ENCODE measurements at places on chromosomes 4 and X.

- no peak for DNase-seq
Measured at GRCh38 chr4:151100531-151100930, 1.1 kb downstream of the RPS3A start.

DNA sequence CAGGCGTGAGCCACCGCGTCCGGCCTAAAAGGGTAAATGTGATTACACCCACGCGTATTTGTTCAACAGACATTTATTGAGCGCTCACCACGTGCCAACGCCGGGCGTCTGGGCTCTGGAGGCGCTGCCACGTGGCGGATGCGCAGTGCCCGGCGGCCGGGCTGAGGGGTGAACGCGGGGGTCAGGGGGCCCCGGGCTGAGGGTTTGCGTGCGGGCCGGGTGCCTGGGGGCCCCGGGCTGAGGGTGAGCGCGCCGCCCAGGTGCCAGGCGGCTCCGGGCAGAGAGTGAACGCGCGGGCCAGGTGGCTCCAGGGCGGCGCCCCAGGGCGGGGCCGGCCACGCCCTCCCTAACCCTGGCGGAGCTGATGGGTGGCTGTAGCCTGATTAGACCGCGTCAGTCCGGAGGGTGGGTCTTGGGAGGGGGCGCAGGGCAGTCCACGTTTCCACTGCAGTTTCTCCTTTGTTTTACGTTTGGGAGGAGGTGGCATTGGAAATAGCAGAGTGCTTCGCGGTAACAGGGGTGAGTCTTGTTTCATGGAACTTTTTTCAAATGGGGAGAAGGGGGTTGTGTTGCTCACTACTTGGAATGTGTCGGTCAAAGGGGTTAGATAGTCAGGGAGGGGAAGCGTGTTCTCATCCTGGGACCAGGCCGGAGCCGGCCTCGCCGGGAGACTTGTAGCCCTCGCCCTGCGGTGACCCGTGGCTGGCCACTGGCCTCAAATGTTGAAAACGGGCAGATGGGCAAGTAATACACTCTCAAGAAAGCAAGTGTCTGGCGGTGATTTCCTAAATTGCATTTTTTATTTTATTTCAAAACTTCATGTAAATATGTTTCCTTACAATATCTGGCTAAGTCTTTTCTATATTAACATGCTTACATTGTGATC lies at the start of gene ZFP42:
ZFP42 (plus strand) TSS at position 450 of the 886 bp plus-strand sequence. CDS start 7,037 bp downstream, outside the sequence.
- no peak for DNase-seq

- DNase-seq: no peak
Measured at GRCh38 chr4:174210354-174210753, 73.1 kb downstream of the FBXO8 start.

GRCh38 chr4:182252220-182252619 lies 9.0 kb downstream of the TENM3 start:
- no peak for DNase-seq

DNA sequence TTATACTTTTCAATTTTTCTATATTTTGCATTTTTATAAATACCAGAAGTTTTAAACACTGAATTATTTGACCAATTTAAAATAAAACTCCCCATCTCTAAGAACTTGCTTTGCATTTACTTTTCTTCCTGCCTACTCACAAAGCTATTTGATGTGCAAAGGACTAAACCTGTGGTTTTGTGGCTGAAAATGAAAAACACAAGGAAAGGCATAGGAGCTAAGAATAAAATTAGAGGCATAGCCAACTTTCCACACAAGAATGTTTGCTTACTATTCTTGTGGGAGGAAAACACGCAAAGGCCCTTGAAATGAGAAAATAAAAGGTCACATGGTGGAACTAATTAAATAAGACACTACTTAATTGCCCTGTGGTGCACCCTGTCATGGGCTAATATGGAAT lies 221.2 kb downstream of the KLHL13 start:
- DNase-seq: no peak

GRCh38 chrX:43266487-43266886 lies 389.6 kb upstream of the MAOA start:
- no peak for DNase-seq

DNA sequence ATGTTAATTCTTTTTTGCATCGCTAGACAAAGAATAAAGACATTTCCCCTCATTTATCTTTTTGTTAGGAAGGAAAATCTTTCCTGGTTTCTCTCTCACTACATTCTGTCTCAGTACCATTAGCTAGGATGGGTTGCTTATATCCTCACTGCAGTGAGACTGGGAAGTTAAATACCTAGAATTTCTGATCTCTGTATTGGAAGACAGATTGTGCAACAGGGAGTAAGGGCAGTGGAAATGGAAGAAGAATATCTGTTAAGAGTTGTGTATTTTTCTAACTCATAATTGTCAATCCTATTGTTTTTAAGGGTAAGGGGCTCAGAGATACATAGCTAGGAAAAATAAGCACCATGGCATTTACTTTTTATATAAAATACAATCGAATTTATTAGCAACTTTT lies 19.6 kb downstream of the PTPN13 start:
- no peak for DNase-seq

DNA sequence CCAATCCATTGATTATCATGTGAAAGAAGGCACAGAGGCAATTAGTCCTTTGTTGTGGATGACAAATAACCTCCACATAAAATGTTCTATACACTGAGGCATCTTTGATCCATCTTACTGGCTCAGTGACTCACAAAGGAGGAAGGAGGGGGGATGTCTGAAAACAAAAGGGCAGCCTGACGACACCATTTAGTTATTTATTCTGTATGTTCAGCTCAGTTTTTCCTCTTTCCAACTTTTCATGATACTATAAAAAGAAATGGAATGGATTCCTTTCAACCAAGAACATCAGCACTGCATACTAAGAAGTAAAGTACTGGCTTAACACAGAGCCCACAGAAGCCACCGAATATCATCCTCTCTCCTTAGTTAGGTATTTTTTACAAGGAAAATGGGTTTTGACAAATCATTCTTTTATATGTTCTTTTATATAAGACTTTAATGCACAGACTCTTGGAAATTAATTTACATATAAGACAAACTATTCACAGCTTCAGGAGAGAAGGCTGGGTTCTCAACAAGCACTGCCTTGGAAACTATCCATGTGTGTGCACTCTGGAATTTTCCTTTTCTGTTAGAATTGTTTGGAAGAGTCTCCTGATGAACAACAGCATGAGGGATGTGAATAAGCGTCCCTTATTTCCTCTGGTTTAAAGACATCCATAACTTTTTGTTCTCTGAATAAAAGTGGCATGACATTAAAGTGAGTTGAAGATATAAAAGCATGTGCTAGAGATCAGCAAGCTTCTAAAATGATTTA lies 135.6 kb downstream of the TSPAN5 start:
- no peak for DNase-seq

GRCh38 chr4:81350040-81350439 lies 121.7 kb downstream of the RASGEF1B start:
- no peak for DNase-seq

- DNase-seq: no peak
Measured at GRCh38 chrX:65688403-65688871, 21.0 kb downstream of the MSN start.

- DNase-seq: no peak
Measured at GRCh38 chrX:52425775-52426174, 57.0 kb downstream of the XAGE2 start.

- DNase-seq: no peak
Measured at GRCh38 chr4:7630568-7631287, 196.0 kb upstream of the PSAPL1 start.

DNA sequence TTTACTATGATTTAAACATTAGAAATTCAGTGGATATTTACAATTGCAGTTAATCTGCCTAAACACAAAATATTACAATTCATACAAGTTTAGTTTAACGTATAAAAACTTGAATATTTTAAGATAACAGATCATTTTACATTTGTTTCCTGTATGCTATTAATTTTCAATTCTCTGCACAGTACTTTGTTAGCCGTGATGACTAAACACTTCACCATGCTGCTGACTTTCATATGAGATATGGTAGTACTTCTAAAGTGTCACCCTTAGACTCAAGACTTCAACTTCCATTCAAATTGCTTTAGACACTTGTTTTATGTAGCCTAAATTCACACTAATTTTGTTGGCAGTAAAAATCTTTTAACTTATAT lies 1646.4 kb upstream of the ADGRL3 start:
- DNase-seq: no peak

GRCh38 chr4:174314770-174315169 lies 31.1 kb downstream of the CEP44 start:
- no peak for DNase-seq

DNA sequence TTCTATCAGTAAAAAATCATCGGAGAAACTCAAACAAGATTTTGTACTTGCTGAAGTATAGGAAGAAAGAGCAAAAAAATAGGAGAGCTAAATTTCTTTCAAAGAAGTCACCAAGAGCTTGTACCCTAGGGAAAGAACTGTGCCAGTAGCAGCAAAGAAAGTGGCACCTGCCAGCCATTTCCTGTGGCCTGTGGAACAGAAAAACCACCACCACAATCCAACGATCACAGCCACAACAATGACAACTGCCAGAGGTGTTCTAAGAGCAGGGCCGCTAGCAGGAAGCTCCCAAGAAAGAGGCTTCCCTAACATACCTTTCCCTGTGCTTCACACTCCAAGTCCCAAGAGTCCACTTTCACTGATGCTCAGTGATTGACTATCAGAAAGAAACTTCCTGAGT lies 266.1 kb upstream of the GPC4 start:
- DNase-seq: no peak

DNA sequence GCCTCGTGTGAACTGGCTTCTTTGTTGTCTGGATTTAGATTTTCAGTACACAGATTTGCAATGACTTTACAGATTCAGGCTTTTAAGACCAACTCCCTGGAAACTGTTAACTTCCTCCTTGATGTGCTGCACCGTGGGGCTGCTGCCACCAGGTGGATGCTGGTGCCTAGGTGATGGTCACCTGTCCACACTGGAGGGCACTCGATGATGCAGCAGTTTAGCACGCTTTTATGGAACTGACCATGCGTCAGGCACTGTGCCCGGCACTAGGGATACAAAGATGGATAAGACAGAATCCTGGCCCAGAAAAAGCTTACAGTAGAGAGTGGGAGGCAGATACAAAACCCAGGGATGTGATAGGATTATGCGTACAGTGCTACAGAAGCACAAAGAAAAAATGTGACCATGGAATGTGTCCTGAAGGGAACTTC lies 180.7 kb downstream of the CEP135 start:
- no peak for DNase-seq

GRCh38 chr4:180538384-180539057 lies 1704.7 kb upstream of the TENM3 start:
- no peak for DNase-seq

DNA sequence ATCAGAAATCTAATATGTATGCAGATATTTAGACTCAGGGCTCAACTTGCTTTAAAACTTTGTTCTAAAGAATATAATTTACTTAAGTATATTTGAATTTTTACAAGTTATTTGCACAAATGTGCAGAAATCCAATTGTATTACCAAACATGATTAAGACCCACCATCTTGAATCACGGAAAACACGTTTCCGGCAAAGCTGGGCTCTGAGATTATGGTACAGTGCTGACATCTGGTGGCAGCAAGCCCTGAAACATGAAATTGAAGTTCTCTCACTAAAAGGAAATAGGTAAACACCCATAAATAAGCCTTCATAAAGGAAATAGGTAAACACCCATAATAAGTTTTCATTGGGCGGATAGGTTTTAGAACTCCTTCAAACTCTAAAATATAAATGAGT lies 98.3 kb upstream of the MAOA start:
- no peak for DNase-seq

- no peak for DNase-seq
Measured at GRCh38 chr4:48205626-48206025, 64.0 kb downstream of the TEC start.

DNA sequence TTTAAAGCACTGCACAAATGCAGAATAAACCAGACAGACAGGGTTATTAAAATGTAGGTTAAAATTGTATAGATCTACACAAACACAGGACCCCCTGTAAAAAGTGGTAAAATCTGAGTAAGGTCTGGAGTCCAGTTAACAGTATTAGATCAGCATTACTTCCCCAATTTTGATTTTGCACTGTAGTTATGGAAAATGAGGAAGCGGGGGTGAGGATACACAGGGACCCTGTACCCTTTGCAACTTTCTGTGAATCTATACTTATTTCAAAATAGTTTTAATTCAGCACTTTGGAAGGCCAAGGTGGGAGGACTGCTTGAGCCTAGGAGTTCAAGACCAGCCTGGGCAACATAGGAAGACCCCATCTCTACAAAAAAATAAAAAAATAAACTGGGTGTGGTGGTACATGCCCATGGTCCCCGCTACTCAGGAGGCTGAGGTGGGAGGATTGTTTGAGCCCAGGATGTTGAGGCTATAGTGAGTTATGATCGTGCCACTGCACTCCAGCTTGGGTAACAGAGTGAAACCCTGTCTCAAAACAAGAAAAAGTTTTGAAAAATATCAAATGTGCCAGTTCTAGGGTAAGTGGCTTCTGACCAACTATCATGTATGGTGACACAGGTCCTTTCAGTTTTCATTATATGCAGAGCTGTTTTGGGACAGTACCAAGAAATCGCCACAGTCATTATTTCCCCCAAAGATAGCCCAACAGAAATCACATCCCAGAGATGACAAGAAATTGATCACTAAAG lies 17.7 kb downstream of the SEL1L3 start:
- no peak for DNase-seq

DNA sequence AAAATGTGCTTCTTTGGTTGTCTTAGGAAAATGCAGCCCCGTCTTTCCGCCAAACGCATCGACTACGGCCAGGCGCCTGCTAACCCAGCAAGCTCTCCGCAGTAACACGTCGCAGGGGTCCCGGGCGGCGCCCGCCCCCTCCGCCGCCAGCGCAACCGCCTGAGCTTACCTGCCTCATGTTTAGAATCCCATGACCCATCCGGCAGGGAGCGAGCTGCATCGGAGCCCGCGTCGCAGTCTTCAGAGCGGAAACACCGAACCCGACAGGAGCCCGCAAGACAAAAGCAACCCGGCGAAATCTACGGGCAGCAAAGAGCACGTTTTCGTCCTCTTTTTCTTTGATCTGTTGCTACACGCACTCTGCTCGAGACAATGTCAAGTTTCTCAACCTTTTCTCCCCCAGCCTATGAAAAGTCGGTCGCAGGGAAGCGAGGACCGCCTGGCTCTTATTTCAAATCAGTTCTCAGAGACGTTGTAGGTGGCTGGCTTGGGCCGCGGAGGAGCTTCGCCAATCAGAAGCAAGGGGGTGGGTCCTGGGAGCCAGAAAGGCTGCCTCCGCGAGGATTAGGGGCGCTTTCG lies at the start of gene MID1:
MID1 (minus strand) TSS at position 465 of the 579 bp plus-strand sequence. CDS start 53,038 bp downstream, outside the sequence.
- DNase-seq: no peak

GRCh38 chr4:110742143-110742542 lies 119.3 kb upstream of the PITX2 start:
- no peak for DNase-seq

DNA sequence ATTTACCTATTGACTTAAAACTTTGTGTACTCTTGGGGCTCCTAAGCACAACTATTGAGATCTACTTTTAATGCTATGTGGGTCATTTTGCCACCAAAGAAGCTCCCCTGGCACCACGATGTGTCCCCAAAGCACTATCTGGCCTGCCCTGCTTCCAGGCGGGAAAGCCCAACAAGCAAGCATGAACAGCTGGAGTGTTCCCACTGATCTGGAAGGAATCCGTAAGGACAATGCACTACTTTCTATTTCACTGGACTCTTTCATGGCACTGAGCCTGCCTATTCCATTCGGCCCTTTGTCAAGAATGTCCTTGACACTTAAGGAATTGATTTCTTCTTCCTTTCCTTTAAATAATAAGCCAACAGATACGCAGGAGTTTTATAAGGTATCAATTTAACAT lies 38.8 kb downstream of the GRIA3 start:
- no peak for DNase-seq

- DNase-seq: no peak
Measured at GRCh38 chr4:185369731-185370130, 26.0 kb downstream of the LRP2BP start.

Data from KG1 (cell line).